ENCODE measurements at places on chromosomes 2 and 18.

DNA sequence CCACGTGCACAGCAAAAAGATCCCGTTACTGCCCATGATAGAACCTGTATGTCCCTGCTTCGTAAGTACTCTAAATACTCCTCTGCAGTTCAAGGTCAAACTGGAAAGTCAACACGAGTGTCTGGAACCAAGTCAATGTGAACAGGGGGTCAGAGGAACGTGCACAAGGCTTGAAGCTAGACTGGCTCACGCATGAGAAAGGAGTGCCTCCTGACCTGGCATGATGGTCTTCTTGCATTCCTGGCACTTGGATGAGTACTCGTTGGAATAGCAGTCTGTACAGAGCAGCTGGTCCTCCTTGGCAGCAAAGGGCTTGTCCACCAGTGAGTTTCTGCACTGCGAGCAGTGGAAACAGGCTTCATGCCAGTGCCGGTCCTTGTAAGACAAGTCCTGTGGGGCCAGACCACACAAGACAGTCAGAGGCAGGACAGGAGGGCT is 25.5 kb downstream of the FHL2 start:
- DNase-seq = no peak

- DNase-seq = no peak
These were observed 18.5 kb downstream of the NFE2L2 start for GRCh38 chr2:177246000-177246399.

DNA sequence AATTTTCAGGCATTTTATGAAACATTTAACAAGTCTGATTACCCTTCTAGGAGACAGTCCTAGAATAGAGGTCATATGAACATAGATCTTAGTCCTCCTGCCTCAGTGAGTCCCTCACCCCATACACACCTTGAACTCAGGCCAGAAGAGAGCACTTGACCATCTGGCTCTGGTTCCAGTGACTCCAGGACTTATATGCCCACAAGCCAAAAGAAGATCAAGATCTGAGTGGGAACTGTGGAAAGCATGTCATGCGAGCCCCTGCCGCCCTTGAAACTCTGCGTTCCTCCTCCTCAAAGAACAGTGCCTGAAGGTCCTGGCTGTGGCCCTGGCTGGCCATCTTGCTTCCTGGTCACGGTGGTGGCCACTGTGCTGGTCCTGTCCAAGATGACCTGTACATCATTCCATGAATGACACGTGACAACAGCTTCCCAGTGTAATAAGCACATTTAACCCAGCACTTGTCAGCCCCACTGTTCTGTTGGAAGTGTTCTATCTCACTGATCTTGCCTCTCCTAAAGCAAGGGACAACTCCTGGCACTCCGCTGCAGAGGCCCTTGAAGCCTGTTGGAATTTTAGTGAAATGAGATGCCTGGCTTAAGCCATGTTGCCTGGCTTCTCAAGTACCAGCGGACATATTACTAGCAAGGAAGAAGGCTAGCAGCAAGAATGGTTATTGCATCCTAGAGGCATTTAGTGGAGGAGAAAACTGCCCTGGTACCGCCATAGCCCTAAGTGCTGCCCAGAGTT is 17.6 kb downstream of the TTC32 start:
- DNase-seq = no peak

DNA sequence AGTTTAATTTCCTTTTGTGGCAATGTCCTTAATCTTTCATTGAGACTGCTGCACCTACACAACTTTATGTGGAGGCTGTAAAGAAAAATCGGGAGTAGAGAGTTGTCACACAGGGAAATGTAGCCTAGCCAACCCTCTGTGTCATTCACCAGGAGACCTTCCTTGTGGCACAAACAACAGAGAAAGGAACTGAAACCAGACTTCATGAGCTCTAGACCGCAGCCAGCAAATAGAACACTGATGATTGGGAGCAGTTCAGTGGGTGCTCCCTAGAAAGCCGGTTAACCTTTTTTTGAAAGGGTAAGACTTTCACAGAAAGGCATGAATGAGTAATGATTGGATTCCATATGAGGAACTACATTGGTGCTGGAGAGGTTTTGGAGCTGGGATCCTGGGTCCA is 1752.4 kb upstream of the CELF4 start:
- DNase-seq = no peak

- no peak for DNase-seq
These were observed 130.3 kb downstream of the MYCN start for GRCh38 chr2:16070648-16070971.

GRCh38 chr2:227455200-227455599 is 16.8 kb upstream of the AGFG1 start:
- DNase-seq = no peak

- no peak for DNase-seq
These were observed 24.8 kb upstream of the TBC1D8 start for GRCh38 chr2:101175991-101176390.
